ENCODE measurements at places on chromosomes 12 and 14. TPM values are rescaled to one million over a fixed set of nuclear protein-coding genes. Genes with fewer than 3 reads are reported as not detected.

The PTGDR gene
- total RNA-seq: not detected

The PTCSC3 gene
- not detected for total RNA-seq

The CEBPE gene
- total RNA-seq: 0.17 TPM

GRCh38 chr12:40107098-40107802 lies 1.4 kb upstream of the SLC2A13 start:
- peak; percentile 76 for DNase-seq

All from activated B cell treated with CpG ODN at 0.5 μM for 24 hours (primary cell).